ENCODE measurements at places on chromosomes 6 and 20.

- DNase-seq = no peak
Measured at GRCh38 chr6:64376394-64376793, 740.8 kb downstream of the PHF3 start.

GRCh38 chr20:9677100-9677623 lies 161.7 kb downstream of the PAK5 start:
- DNase-seq = no peak

GRCh38 chr20:4369798-4370124 lies 351.9 kb upstream of the PRND start:
- no peak for DNase-seq

DNA sequence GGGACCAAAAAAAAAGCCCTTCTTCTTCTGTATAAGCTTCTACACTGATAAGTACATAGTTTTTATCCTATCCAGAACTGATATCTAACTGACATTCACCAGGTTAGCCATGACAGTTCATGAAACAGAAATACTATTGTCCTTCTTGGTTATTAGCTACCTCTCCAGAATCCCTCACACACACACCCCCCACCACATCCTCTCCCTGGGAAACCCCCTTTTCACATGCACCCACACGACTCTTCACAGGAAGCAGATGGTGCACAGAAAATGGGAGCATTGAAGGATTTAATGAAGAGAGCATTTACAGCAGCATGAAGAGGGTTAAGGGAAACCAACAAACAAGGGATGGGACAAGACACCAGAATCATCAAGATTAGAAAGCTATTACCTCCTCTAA lies 88.9 kb downstream of the FHL5 start:
- DNase-seq = no peak

DNA sequence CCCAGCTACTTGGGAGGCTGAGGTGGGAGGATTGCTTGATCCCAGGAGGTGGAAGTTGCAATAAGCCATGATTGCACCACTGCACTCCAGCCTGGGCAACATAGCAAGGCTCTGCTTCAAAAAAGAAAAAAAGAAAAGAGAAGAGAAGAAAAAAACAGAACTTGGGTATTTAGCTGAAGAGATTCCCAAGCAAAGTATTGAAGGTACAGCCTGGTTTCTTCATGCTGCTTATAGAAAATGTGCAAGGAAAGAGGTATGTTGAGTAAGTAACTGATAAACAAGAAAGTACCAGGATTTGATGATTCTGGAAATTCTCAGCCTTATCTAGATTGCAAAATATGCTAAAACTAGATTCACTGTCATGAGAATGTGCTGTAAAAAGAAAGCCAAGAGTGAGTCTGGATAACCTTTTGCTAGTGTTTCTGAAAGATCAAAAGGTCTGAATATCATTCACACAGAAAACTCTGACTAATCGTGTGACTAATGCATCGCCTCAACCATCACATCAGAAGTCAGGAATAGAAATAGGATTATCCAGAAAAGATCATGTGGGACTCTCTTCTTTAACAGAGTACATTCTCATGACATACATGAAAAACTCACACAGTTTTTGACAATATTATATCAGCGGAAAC lies 32.4 kb upstream of the NOP56 start:
- DNase-seq = no peak

DNA sequence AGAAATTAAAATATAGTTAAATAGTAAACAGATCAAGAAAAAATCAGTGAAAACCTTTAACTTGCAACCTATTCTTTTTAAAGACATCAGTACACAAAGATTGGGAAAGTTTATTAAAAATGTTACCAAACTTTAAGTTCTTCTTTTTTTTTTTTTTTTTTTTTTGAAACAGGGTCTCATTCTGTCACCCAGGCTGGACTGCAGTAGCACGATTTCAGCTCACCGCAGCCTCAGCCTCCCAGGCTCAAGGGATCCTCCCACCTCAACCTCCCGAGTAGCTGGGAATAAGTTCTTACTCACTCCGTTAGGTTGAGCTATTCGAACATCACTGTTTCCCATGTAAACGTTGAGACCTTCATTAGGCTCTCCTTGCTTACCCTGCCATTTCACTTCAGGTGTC lies 5.6 kb downstream of the MAP3K5 start:
- no peak for DNase-seq

DNA sequence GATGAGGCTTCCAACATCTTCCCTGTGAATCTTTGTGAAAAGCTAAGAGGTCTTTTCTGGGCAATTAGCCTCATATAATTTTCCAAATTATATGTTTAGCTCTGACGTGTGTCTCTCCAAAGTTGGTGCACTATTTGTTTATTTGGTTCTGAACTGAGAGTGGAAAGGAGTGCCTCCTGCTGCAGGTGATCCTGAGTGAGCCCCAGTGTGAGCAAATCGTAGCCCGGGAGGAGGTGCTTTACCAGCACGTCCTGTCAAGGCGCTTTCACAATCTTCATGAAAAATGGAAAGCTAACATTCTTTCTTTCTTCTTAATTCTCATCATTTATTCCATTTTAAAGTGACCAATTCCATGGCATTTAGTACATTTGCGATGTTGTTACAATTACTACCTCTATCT lies 231.9 kb downstream of the BMP2 start:
- no peak for DNase-seq

GRCh38 chr6:95203153-95203754 lies 374.1 kb upstream of the MANEA start:
- DNase-seq = no peak

GRCh38 chr6:2767657-2768524 lies 2.7 kb downstream of the WRNIP1 start:
- DNase-seq = no peak

GRCh38 chr20:13221313-13221672 lies 219 bp downstream of the ISM1 start:
- DNase-seq = no peak

DNA sequence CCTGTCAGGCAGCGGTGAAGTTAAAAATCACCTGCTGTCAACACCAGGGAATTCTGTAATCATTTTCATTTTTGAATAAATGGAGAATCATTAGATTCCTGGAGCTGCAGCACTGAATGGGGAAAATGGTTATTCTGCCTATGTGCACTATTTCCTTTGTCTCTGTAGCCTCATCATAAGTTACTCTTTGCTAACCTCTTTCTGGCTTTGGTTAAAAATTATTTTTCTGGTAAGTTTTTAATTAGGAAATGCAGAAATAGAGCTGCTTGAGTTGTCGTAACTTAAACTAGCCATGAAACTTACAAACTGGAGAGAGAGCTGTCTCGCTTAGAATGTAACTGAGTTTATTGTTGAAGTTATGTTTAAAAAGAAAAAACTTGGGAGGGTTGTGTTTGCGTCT lies 28.8 kb downstream of the ZFAND3 start:
- no peak for DNase-seq

- DNase-seq = no peak
Measured at GRCh38 chr6:134848076-134848475, 101.8 kb downstream of the ALDH8A1 start.

- no peak for DNase-seq
Measured at GRCh38 chr6:75234126-75234865, 9.3 kb downstream of the COX7A2 start.

GRCh38 chr6:156957931-156958547 lies 180.9 kb downstream of the ARID1B start:
- no peak for DNase-seq

DNA sequence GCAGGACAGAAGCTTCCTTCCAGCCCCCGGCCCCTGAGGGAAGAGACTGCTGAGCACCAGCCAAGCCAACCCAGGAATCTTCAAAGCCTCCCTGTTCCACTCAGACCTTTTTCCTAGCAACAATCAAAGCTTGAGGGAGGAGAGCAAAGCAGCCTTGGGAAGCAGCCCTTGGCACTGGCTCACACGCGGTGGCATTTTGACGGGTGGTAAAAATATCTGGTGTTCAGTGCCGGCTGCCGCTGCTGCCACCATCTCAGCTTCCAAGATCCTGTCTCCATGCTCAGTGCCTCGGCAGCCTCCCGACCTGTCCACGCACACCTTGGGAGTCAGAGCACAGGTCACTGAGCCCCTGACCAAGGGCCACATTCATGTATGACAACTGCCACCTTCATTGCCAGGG lies 170.1 kb downstream of the LRFN2 start:
- no peak for DNase-seq
